ENCODE measurements at places on chromosomes 7 and 10.

DNA sequence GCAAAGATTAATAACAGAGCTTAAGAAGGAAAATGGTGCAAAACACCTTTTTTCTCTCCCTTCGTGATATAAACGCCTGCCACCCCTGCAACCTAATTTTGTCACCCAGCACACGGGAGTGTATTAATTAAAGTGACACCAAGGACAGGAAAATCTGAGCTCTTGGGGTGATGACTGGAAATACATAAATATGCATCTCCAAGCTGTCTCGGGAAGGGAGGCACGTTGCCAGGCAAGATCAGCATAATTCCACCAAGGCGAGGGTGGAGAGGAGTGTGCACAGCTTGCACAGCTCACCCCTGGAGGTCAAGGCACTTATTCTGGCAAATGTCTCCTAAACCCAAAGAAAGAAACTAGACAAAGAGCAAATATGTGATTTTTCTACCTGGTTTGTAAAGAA lies 700.9 kb downstream of the GRID1 start:
- DNase-seq = no peak

DNA sequence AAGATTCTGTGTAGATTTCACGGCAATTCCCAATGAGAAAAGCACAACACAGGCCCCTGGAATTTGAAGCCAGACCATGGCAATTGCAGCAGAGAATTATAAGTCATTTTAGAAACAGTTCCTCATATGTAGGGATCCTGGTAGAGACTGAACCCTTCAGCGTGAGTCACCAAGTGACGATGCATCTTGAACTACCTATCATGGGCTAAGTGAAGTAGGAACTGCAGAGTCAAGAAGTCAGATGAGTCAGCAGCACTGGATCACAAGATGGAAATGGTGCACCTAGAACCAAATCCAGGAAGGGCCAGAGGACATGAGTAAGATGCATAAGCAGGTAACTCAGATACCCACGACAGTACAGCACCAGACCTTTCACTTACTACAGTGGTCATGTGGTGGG lies 140.0 kb upstream of the TPK1 start:
- DNase-seq = no peak

- DNase-seq = no peak
These were observed 251.7 kb upstream of the CSTF2T start for GRCh38 chr10:51950996-51951555.

DNA sequence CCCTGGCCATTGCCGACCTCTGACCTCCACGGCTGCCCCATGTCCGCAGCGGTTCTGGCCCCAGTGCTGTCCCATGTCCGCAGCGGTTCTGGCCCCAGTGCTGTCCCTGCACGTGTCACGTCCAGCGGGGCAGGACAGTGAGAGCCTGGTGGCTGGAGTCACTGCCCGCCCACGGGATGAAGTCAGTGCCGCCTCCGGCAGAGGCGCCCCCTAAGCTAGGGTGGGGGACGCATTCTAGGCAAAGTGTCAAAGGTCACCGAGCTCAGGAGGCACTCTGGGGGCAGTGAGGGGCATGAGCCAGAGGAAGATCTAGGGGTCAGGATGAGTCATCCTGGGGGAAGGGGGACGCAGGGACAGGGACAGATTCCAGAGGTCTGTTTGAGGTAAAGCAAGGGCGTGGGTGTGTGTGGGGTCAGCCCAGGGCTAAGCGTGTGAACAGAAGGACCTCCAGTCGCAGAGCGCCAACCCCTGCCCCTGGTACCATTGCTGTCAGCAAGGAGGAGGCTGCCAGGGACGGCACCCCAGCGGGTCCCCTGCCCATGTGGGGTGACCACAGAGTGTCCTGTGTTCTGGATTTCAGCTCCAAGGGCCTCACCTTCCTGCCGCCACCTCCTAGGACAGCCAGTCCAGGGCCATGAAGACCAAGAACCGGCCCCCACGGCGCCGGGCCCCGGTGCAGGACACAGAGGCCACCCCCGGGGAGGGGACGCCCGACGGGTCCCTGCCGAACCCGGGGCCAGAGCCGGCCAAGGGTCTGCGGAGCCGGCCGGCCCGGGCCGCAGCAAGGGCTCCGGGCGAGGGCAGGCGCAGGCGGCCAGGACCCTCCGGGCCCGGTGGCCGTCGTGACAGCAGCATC lies 665 bp downstream of the BHLHA15 start:
- no peak for DNase-seq

GRCh38 chr10:68367121-68367520 lies 34.4 kb upstream of the PBLD start:
- DNase-seq = no peak
